ENCODE measurements at places on chromosomes 12 and 14.

DNA sequence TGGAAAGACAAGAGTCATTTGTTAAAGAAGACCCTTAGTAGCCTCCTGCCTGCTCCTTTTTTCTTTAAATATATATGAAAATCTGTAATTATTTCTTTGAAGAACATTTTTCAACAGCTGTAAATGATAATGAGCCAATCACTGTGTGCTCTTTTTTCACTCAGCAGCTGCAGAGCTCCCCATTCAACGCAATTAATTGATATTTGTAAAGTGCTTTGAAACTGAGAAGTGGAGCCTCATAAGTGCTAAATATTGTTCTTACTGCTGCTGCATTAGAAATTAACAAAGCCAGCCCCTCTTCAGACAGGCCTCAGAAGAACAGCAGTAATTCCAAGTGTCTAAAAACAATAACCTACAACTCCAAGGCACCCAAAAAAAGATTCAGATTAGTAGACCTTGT lies 224.3 kb downstream of the GXYLT1 start:
- H3K4me3 ChIP-seq = no peak overlapping the region
- no peaks in the 10 kb centered on the region for H3K4me1 ChIP-seq
- H3K27me3 ChIP-seq = no peaks in the 10 kb centered on the region
- no peak for DNase-seq
- no peak overlapping the region for H3K27ac ChIP-seq

DNA sequence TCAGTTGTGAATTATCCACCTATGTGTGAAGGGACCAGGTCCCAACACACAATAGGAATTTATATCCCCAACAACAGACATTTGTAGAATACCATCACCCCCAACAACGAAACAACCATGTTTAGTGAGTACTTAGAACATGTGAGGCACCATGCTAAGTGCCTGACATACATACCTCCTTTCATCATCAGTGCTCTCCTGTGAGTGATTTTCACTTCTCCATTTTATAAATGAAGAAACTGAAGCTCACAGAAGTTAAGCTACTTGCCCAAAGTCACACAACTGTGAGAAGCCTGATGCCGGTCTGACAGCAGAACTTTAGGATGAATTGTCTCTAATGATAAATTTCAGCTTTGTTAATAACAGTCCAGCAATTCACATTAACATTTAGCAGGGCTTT lies 35.4 kb downstream of the SPTB start:
- no peaks in the 10 kb centered on the region for H3K36me3 ChIP-seq
- H3K4me1 ChIP-seq = peaks cover 7% of the 10 kb centered on the region
- no peak overlapping the region for H3K27ac ChIP-seq
- DNase-seq = no peak
- peaks cover 24% of the 10 kb centered on the region for H3K27me3 ChIP-seq
- H3K4me3 ChIP-seq = no peak overlapping the region

- H3K36me3 ChIP-seq = no peaks in the 10 kb centered on the region
- H3K27ac ChIP-seq = no peak overlapping the region
- DNase-seq = no peak
- H3K4me3 ChIP-seq = no peak overlapping the region
- peaks cover 6% of the 10 kb centered on the region for H3K4me1 ChIP-seq
Measured at GRCh38 chr12:3253682-3254275, 176.6 kb downstream of the TSPAN9 start.

DNA sequence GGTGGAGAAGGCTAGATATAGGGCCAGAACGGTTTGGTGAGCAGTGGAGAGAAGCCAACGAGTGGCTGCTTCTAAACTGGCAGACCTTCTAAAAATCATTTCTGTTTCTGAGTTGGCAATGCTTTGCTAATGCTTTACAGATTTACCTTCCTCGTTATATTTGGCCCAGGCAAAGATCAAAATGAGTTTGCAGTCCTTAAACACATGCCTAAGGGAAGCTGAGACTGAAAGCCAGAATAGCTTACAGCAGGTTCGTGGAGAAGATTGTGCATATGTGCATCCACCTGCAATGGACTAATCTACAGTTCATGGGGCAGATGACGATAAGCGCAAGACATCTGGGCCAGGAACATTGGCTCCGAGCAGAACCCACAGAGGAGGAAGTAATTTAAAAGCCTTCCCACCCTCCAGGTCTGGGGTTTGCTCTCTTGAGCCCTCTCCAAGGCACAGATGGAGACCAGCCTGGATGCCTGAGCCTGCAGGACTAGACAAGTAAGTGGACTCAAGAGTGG lies 99.4 kb downstream of the NINJ2 start:
- H3K27ac ChIP-seq = no peak overlapping the region
- H3K27me3 ChIP-seq = peaks cover 20% of the 10 kb centered on the region
- H3K4me1 ChIP-seq = no peaks in the 10 kb centered on the region
- no peak for DNase-seq

DNA sequence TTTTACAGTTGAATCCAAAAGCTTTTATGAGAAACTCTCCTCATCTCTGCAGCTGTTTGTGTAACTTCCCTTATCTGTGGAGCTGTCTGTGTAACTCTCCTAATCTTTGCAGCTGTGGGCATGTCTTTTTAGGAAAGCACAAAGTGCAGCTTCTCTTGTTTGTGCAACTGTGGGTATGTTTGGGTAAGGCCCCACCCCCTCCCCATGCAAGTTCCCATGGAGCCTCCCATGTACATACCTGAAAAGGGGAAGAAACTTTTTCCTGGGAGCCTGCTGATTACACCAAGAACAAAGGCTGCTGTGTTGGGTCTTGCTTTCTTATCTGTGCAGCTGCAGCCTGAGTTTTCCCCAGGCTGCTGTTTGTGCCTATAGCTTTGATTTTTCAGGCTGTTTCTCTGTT lies 42.7 kb upstream of the CDKN3 start:
- no peaks in the 10 kb centered on the region for H3K36me3 ChIP-seq
- H3K27ac ChIP-seq = no peak overlapping the region
- no peak overlapping the region for H3K4me3 ChIP-seq
- no peaks in the 10 kb centered on the region for H3K4me1 ChIP-seq
- DNase-seq = no peak

- no peak for DNase-seq
- no peaks in the 10 kb centered on the region for H3K27me3 ChIP-seq
- H3K27ac ChIP-seq = no peak overlapping the region
- no peak overlapping the region for H3K4me3 ChIP-seq
- H3K36me3 ChIP-seq = no peaks in the 10 kb centered on the region
- H3K4me1 ChIP-seq = peaks cover 5% of the 10 kb centered on the region
Measured at GRCh38 chr12:25794571-25794970, 163.9 kb upstream of the RASSF8 start.

DNA sequence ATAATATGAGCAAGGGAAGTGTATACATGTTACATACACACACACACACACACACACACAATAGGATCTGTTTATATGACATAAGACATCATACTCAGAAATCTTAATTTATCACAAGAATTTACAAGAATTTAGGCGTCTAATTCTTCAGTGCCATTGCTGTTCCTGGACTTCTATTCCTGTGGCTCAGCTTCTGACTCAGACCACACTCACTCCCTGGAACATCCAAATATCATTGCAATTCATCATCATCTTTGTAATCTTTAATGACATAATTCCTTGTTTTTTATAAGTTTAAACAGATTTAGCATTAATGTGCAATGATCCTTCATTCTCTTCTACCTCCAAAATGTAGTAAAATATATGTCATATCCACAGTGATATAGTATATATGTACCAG lies 544.2 kb downstream of the FOXG1 start:
- peaks cover 9% of the 10 kb centered on the region for H3K4me1 ChIP-seq
- H3K36me3 ChIP-seq = no peaks in the 10 kb centered on the region
- 0 out of 2 replicates have a peak overlapping the region, but pooled peaks have one; percentile 11 for H3K27ac ChIP-seq
- no peak overlapping the region for H3K4me3 ChIP-seq
- peak; percentile 18 for DNase-seq

DNA sequence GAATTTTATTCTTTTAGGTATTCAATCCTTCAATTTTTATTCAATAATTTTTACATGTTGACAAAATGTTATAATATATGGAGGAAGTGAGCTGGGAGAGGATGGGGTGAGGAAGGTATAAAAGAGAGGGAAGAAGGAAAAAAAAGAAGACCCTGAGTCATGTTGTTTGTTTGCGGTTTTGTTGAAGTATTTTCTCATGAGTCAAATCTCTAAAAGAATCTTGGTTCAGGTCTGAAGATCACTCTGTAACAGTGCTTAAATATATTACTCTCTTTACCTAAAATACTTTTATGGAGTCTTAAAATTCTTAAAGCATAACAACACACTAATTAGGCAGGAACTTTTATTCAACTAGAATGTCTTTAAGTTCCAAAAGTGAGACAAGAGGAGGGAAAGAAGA lies 489.6 kb upstream of the GARIN6 start:
- H3K4me3 ChIP-seq = no peak overlapping the region
- H3K27ac ChIP-seq = 0 out of 2 replicates have a peak overlapping the region, but pooled peaks have one; percentile 1
- peaks cover 2% of the 10 kb centered on the region for H3K27me3 ChIP-seq
- DNase-seq = no peak

DNA sequence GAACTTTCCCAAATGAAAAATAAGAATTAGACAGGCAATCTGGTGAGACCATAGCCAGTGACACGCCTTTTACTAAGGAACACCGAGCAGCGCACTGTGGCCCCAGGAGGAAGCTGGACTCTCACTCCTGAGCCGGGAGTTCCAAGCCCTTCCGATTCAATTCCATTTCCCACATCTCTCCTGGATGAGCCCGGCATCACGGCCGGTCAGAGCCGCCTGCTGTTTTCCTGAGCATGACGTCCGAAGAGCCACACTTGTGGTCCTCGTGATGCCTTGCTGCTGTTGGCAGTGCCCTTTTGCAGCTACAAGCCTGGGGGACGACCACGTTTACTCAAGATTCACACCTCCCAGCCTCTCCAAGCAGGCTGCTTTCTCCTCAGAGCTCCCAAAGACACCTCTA lies 40.8 kb downstream of the FBXL14 start:
- H3K36me3 ChIP-seq = no peaks in the 10 kb centered on the region
- H3K27me3 ChIP-seq = no peaks in the 10 kb centered on the region
- no peak for DNase-seq
- no peak overlapping the region for H3K27ac ChIP-seq
- H3K4me3 ChIP-seq = no peak overlapping the region
- H3K4me1 ChIP-seq = no peaks in the 10 kb centered on the region

GRCh38 chr12:53170215-53170614 lies 10.3 kb upstream of the ZNF740 start:
- H3K4me1 ChIP-seq = peaks cover 5% of the 10 kb centered on the region
- H3K36me3 ChIP-seq = no peaks in the 10 kb centered on the region
- H3K27me3 ChIP-seq = no peaks in the 10 kb centered on the region
- H3K4me3 ChIP-seq = no peak overlapping the region
- H3K27ac ChIP-seq = no peak overlapping the region

GRCh38 chr12:13603953-13604352 lies 377.4 kb downstream of the GRIN2B start:
- no peaks in the 10 kb centered on the region for H3K4me1 ChIP-seq
- no peak overlapping the region for H3K4me3 ChIP-seq
- H3K27ac ChIP-seq = no peak overlapping the region
- no peak for DNase-seq

DNA sequence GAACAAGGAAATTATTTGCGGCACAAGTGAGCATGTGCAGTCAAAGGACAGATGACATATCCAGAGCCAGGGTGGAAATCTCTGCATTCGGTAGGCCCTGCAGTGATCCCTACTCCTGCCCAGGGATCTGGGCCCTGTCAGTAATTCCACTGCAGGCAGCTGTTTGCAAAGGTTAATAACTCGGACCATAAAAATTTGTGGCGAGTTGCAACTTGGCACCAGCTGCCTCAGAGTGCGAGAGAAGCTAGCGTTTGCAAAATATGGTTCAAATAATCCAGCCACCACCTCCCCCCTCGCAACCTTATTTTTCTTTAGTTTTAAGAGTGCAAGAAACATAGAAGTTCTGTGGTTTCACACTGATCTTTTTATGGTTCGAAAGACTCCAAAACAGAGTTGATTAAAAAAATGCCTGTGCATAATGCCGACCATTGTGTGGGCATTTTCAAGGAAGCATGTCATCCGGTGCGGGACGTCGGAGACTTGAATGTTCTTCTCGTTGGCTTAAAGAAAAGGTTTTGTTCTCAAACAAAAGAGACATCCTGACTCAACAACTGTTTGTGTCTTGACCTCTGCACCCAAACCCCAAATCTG lies 224.5 kb downstream of the BCL11B start:
- no peaks in the 10 kb centered on the region for H3K27me3 ChIP-seq
- H3K27ac ChIP-seq = no peak overlapping the region
- 0 out of 2 replicates have a peak, but pooled peaks cover 5% of the 10 kb centered on the region for H3K4me1 ChIP-seq
- no peaks in the 10 kb centered on the region for H3K36me3 ChIP-seq

DNA sequence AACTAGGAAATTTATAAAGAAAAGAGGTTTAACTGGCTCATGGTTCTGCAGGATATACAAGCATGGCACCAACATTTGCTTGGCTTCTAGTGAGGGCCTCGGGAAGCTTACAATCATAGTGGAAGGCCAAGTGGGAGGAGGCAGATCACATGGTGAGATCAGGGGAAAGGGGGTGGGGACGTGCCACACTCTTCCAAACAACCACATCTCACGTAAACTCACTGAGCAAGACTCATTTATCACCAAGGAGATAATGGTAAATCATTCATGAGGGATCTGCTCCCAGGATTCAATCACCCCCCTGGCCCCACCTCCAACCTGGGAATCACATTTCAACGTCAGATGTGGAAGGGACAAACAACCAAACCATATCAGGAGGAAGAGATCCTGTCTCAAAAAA lies 35.8 kb downstream of the NUMB start:
- no peaks in the 10 kb centered on the region for H3K27me3 ChIP-seq
- peaks cover 10% of the 10 kb centered on the region for H3K36me3 ChIP-seq
- H3K4me1 ChIP-seq = peaks cover 16% of the 10 kb centered on the region
- no peak for DNase-seq
- no peak overlapping the region for H3K27ac ChIP-seq

GRCh38 chr14:55352201-55352600 lies 59.4 kb downstream of the ATG14 start:
- DNase-seq = no peak
- no peaks in the 10 kb centered on the region for H3K4me1 ChIP-seq
- no peaks in the 10 kb centered on the region for H3K27me3 ChIP-seq
- H3K4me3 ChIP-seq = no peak overlapping the region
- H3K36me3 ChIP-seq = peaks cover 35% of the 10 kb centered on the region
- H3K27ac ChIP-seq = no peak overlapping the region

- no peaks in the 10 kb centered on the region for H3K4me1 ChIP-seq
- H3K27ac ChIP-seq = no peak overlapping the region
- no peak overlapping the region for H3K4me3 ChIP-seq
- DNase-seq = no peak
- H3K36me3 ChIP-seq = no peaks in the 10 kb centered on the region
Measured at GRCh38 chr12:125201090-125201489, 135.9 kb downstream of the AACS start.

- peaks cover 13% of the 10 kb centered on the region for H3K4me1 ChIP-seq
- H3K36me3 ChIP-seq = no peaks in the 10 kb centered on the region
- no peak overlapping the region for H3K4me3 ChIP-seq
- H3K27ac ChIP-seq = peak overlapping the region; percentile 79
- H3K27me3 ChIP-seq = no peaks in the 10 kb centered on the region
Measured at GRCh38 chr14:50955373-50956043, 11.2 kb upstream of the PYGL start.

GRCh38 chr12:132940071-132940719 lies 15.9 kb downstream of the ZNF605 start:
- H3K27ac ChIP-seq = no peak overlapping the region
- peaks cover 16% of the 10 kb centered on the region for H3K27me3 ChIP-seq
- DNase-seq = peak; percentile 84
- H3K36me3 ChIP-seq = no peaks in the 10 kb centered on the region
- no peaks in the 10 kb centered on the region for H3K4me1 ChIP-seq
